NT2/D1 (cell line): ENCODE measurements at places on chromosomes 4 and X.

GRCh38 chrX:121160987-121161386 is 113.6 kb downstream of the GLUD2 start:
- no peak for DNase-seq

- DNase-seq: no peak
These were observed 335.4 kb downstream of the UNC5C start for GRCh38 chr4:95213366-95213765.

DNA sequence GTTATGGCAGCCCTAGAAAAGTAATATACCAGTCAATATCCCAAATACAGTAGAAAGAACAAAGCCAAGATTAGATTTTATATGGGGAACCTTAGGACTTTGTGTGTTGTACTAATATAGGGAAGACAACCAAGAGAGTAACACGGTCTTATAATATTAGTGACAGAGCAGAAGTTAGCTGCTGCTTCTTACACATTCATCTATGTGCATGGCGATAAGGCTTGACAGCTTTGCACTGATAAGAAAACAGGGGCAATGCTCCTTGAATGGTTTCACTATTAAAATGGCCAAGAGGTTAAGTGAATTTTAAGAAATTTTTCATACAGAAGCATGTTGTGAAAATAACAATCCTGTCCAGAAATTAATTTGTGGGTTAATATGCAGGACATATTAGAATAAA is 521.6 kb downstream of the CCSER1 start:
- DNase-seq: no peak

DNA sequence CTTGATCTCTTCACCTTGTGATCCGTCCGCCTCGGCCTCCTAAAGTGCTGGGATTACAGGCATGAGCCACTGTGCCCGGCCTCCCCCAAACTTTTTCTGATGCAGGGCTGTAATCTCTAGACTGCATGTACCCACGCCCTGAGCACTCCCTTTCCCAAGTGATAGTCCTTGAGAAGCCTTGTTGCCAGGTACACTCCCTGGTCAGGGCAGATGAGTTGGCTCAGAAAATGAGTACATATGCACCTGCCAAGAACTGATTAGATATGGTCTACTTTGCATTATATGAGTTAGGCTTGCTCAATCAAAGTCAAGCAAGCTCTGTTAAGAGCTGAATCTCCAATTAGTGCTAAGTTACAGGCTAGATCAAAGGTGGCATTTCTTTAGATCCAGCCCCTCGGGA is 20.3 kb downstream of the APOO start:
- DNase-seq: no peak
